Cortex of kidney (tissue), 1 donor: ENCODE measurements at places on chromosomes 7 and 10.

- DNase-seq, result no peak
Observed at GRCh38 chr10:63866747-63867140, 345.5 kb downstream of the REEP3 start.

- DNase-seq, result no peak
Observed at GRCh38 chr10:16441173-16441840, 4.5 kb downstream of the PTER start.

DNA sequence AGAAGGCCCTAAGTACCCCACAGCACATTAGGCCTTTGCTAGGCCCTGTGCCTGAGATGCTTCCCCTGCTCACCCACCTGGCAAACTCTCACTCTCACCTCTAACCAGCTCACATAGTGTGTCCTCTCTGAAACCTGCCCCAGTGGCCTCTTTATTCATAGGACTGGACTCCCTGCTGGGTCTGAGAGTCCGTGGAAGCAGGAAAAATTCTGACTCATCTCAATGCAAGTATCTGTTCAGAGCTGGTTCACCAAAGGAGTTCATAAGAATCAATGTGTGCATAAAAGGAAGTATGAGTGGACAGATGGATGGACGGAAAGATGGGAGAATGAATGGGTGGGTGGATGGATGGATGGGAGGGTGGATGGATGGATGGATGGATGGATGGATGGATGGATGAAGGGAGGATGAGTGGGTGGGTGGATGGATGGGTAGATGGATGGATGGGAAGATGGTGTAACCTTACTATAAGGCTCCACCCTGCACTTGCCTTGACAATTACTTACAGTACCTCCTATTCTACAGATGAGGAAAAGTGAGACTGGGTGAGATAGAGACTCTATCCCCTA lies 111.2 kb upstream of the ZMIZ1 start:
- no peak for DNase-seq

- DNase-seq, result no peak
Observed at GRCh38 chr10:58544135-58544534, 31.5 kb downstream of the BICC1 start.

DNA sequence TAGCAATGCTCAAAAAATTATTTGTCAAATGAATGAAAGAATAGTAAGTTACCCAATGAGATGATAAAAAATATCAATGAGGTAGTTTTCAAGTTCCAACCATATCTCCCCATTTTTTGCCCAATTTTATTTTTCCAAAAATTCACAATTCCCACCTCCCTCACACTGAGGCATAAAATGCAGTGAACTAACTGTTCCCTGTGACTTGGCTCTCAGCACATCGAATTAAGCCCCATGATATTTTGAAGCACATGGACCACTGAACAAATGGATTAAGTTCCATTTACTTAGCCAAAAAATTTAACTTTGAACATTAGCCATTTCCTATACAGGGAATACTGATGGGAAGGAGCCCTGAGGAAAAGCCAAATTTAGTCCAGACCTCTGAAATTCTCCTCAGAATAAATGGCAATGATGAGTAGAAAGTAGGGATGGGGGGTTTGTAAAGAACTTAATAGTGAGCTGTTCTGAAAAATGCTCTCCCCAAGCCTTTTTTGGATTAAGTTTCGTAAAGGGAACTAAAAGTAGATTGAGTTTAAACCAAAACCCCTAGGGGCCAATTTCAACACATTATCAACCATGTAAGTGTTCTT lies 166.3 kb upstream of the GRM3 start:
- DNase-seq, result no peak
